Smooth muscle cell of the brain vasculature (primary cell): ENCODE measurements at places on chromosomes 13 and 19.
A peak's percentile ranks its signal among the peaks of the same experiment; 100 is the strongest.

GRCh38 chr13:89627996-89628395 lies 1719.5 kb upstream of the MIR17HG start:
- DNase-seq, result no peak

- DNase-seq, result no peak
Observed at GRCh38 chr13:99969919-99970650, 1.5 kb downstream of the ZIC5 start.

DNA sequence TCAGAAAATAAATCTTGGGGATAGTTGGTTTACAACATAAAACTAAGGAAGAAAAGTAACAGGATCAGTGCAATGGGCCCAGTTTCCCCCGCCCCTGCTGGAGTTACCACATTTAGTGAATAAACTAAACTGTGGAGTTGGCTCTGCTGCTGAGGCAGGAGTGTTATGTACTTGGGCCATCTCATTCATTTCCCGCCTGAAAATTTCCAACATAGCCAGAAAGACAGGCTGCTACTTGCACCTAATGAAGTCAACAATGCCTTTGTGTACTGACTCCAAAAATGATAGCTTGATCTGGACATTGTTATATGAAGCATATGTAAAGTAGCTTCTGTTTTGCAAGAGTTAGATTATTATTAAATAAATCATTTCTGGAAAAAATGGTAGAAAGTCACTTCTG lies 7.9 kb upstream of the RNASEH2B start:
- no peak for DNase-seq

DNA sequence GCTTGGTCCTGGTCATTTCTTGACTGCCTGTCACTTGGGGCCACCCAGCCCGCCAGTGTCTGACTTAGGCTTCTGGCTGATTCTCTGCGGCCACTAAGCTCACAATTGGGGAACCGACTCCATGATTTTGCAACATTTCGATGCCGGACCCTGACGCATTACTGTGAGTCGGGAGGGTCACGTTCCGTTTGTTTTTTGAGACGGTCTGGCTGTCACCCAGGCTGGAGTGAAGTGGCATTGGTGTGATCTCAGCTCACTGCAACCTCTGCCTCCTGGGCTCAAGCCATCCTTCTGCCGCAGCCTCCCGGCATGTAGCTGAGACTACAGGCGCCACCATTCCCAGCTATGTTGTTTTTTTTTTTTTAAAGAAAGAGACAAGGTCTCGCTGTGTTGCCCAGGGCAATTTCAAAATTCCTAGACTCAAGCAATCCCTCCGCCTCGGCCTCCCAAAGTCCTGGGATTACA lies 3.2 kb upstream of the ADAT3 start:
- no peak for DNase-seq

DNA sequence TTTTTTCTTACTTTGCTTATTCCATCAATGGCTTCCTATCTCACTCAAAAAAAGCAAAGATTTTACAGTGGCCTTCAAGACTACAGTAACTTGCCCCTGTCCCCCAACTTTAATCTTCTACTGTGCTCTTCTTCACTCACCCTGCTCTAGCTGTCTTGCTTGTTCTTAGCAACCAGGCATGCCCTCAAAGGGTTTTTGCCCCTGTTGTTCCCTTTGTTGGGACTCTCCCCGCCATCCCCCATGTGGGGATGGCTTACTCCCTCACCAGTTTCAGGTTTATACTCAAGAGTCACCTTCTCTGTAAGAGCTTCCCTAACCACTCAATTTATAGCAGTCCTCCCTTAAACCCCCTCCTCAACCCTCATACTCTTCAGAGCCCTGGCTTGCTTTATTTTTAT lies 5.4 kb downstream of the MTMR6 start:
- DNase-seq, result no peak

DNA sequence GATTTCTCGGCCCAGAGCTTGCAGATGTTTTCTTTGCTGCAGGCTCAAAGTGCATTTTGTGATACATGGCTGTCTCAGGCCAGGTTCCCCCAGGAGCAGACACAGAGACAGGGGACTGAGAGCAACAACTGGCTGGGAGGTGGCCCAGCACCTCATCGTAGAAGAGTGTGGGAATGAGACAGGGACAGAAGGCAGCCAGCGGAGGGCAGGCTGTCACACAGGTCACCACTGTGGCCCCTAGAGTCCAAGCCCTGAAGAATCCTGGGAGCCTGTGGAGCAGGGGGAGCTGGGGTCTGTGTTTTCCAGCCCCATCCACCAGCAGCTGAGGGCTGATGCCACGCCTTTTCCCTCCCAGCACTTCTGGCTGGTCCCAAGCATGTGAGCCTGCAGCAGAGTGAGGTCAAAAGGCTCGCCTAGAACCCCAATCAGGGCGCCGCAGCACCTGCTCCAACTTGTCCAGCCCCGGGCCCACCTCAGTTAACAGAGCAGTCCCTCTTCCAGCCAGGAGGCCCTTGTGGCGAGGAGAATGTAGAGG lies 723.8 kb downstream of the UQCRFS1 start:
- DNase-seq, result no peak

DNA sequence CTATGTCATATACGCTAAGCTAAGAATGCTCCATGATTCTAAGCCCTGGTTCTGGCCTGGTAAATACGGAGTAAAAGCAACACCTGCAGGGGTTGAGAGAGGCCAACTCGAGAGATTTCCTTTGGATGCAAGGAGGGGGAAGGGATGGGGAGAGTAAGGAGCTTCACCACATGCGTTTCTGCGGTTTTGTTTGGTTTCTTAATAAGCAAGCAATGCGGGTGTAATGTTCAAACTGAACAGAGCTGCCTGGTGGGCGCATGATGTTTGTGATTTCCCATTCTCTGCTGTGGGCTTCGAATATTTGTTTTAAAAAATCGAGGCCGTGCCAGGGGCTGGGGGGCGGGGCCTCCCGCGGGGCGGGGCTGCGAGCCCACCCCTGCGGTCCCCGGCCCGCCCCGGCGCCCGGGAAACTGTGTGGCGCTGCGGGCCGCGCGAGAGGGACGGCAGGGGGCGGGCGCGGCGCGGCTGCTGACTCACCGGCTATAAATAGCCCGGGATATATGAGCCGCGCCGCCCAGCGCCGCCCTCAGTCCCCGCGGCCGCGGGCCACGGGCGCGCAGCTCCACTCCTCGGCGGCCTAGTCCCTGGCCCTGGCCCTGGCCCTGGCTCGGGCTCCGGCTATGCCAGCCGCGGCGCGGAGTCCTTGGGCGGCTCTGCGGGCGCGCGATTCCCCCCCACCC lies 5.1 kb downstream of the BBC3 start:
- DNase-seq, result peak; percentile 69

GRCh38 chr19:40530091-40530901 lies 46.4 kb upstream of the SHKBP1 start:
- DNase-seq, result no peak

DNA sequence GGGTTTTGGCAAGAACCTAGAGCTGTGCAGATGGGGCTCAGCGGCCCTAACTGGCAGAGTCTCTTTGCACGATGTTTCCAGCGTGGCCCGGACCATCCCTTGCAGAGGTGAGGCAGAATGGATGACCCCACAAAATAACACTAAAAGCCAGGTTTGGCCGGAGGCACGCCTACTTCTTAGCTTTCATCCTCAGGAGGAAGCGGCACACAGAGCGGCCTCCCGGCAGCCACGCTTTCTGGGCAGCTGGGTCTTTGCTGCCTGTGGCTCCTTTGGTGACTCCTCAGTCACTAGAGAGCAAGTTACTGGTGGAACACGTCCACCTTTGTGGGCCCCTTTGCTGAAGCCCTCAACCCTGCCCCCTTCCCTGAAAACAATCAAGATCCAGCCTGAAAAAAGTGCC lies 25.2 kb downstream of the TEX29 start:
- no peak for DNase-seq

DNA sequence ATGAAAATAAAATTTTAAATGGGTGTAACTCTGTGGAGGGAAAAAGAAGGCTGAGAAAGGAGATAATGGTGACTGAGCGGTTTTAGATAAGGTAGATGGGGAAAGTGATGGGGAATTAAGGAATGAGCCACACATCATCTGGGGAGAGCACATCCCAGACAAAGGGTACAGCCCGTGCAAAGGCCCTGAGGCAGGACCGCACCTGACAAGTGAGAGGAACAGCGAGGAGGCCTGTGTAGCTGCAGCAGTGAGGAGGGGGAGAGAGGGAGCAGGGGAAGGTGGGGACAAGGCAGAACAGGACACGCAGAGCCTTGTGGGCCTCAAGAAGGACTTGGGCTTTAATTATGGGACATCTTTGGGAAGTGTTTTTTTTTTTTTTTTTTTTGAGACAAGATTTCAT lies 1.8 kb upstream of the CELF5 start:
- DNase-seq, result no peak

- DNase-seq, result no peak
Observed at GRCh38 chr13:113992276-113993005, 18.6 kb upstream of the C13orf46 start.
